ENCODE measurements at places on chromosomes 2 and 18.
A peak's percentile ranks its signal among the peaks of the same experiment; 100 is the strongest.

DNA sequence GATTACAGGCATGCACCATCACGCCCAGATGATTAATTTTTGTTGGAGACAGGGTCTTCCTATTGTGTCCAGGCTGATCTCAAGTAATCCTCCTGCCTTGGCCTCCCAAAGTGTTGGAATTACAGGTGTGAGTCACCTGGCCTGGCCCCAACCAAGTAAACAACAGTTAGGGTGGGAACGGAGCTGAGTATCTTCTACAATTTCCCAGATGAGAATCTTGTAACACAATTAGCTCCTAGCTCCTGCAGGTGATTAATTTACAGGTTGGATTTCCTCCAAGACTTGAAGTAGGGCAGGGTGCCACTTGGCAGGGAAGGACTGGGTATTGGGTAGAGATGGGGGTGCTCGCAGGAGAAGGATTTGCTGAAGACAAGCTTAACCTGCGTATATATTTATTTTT, 17.8 kb downstream of the NLRC4 start:
- no peak for DNase-seq

- DNase-seq, result peak; percentile 18
Measured at GRCh38 chr18:9328776-9329175, 5.8 kb upstream of the TWSG1 start.

DNA sequence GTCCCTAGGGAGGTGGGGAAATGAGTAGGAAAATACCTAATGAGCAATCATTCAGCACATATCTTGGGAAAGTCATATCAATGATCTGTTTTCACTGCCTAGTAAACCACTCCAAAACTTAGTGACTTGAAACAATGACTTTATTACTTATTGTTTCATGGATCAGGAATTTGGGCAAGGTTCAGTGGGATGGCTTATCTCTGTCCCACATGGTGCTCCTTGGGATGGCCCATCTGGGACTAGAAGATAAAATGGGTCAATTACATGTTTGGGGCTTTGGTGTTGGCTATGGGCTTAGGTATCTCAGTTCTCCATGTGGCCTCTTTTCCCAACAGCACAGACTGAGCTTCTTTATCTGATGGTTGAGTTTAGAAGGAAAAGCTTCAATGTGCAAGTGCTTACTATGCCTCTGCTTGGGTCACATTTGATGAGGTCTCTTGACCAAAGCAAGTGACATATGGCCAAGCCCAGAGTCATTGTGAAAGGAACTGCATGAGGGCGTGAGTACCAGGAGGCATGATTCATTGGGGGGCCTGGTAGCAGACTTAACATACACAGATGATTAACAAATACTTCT, 218.1 kb upstream of the TNP1 start:
- DNase-seq, result peak; percentile 33

DNA sequence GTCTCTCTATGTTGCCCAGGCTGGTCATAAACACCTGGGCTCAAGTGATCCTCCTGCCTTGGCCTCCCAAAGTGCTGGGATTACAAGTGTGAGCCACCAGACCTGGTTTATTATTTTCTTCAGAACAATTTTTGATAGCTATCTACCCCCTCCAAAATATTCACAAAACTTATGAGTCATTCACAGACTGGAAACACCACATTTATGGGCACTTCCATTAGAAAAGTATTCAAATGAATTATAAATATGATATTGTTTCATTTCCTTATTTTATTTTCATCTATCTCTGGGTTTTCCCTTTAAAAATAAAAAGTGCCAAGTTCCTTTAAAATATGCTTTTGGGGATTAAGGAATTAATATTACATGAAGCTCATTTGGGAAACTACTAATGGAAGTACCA, 58.8 kb upstream of the MSTN start:
- no peak for DNase-seq

GRCh38 chr2:127706215-127706990, 5.1 kb downstream of the SFT2D3 start:
- DNase-seq, result no peak

GRCh38 chr2:27522400-27522945, 25.8 kb downstream of the GCKR start:
- DNase-seq, result no peak

GRCh38 chr2:104863468-104864279, 9.8 kb downstream of the POU3F3 start:
- no peak for DNase-seq

- no peak for DNase-seq
Measured at GRCh38 chr18:12441475-12442034, 33.8 kb downstream of the PRELID3A start.

DNA sequence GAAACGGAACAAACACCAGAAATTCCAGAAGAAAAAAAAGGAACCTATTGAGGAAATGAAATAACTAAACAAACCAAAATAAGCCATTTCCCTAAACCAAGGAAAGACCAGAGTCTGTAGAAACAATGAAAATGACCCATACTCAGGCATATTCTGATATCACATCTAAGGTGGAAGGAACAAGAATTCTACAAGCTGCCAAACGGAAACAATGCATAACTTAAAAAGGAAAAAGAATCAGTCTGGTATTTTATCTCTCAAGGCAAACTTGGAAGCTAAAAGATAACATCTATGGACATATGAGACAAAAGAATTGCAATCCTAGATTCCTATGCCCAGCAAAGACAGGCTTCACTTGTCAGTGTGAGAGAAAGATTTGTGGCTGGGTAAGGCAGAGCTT, 326.2 kb downstream of the PDE11A start:
- DNase-seq, result no peak

- DNase-seq, result peak; percentile 76
Measured at GRCh38 chr2:80054346-80054675, 250.2 kb downstream of the LRRTM1 start.

GRCh38 chr18:47317824-47318508, 66.5 kb upstream of the SKOR2 start:
- no peak for DNase-seq

DNA sequence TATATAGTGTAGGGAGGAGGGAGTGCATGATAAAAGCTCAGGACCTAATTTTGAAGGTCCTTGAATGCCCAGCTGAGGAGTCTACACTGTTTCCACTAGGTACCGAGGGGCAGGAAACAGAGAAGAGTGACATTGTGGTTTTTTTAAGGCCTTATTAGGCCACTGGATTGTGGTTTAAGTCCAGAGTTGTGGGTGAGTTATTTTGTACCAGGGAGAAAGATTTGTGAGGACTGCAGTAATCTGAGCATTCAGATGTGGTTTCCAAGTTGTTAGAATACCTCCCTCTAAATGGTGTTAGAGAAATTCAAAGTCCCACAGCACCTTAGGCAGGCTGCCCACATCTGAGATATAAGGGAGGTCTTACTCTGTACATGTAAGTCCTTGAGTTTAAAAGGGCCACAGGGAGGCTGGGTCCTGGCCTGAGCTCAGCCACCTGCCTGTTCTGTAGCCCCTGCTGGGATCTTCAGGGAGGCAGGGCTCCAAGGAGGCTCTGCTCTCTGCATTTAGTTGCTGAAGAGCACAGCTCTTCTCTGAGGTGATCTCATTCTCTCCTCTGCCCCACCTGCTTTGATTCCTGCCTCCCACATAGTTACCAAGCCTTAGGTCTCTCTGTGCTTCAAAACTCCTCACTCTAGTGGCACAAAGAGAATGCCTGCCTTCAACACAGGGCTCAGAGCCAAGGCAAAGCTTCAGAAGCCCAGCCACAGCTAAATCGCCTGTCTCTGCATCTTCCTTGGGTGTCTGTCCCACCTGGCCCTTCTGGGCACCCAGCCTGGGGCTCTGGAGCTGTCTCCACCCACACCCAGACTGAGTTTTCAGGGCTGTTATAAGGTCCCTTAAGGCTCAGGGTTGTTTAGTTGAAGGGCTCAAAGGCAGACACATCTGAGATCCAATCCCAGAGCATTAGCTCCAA, 88.1 kb downstream of the VSNL1 start:
- DNase-seq, result no peak

DNA sequence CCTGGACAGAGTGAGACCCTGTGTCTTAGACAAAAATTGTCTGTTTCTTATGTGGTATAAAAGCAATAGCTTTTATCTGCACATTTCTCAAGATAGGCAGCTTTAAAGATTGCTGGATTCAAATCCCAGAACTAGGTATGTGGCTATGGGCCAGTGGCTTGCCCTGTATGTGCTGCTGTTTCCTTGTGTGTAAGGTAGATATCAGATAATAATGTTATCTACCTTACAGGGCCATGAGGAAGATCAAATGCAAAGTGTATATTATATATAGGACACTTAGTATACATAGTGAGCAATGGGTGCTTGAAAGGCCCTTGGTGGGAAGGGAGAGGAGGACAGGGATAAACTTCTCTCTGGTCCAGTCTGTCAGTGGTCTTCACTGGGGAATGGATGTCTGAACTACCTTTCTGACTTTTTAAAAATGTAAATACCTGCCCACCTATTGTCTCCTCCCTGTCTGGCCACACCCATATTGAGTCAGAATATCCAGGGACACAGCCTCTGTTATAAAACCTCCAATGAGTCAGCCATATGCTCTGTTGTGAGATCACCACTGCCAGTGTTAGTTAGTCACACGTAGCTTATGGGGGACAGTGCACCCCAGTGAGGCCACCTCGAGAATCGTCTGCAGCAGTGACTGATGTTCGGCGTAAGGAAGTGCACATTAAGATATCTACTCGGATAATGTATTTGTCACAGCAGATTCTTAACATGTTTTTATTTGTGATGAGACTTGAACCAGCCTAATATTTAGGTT, 383.4 kb downstream of the PTPRM start:
- DNase-seq, result peak; percentile 80

DNA sequence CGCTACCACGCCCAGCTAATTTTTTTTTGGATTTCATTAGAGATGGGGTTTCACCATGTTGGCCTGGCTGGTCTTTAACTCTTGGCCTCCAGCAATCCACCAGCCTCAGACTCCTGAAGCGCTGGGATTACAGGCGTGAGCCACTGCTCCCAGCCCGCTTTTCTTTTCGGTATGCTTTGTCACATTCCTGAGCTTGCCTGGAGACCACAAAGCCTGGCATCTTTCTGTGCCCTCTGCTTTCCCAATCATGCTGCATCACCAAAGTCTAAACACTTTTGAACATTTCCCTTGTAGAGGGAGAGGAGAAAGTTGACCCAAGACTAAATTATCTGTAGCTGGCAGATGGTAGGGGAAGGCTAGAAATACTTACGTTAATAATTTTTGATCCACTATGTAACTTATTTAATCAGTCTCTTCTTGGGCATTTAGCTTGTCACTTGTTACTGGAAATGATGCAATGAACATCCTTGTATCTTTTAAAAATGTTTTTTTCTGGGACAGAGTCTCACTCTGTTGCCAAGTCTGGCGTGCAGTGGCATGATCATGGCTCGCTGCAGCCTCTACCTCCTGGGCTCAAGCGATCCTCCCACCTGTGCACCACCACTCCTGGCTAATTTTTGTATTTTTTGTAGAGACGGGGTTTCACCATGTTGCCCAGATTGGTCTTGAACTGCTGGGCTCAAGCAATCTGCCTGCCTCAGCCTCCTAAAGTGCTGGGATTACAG, 2.7 kb upstream of the NPC1 start:
- peak; percentile 69 for DNase-seq

- DNase-seq, result no peak
Measured at GRCh38 chr18:75063615-75064512, 145.1 kb downstream of the PTGR3 start.

DNA sequence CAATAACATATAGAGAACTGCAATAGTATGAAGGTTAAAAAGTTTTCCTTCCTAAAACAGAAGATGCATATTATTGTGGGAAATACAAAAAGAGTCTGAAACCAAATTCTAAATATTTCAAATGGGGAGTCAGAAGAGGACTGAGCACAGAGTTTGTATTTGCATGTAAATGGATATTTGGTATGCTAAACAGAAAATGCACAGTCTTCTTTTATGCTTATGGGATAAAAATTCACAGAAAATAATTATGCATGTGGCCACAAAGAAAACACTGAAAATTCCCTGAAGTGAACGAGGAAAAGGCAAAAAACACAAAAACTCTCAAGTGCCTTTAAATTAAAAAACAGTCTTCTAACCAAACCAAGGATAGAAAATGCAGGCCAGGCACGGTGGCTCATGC, 142.7 kb downstream of the NCKAP5 start:
- DNase-seq, result no peak

- no peak for DNase-seq
Measured at GRCh38 chr18:55089610-55090009, 130.3 kb upstream of the CCDC68 start.

GRCh38 chr2:168424971-168425370, 31.1 kb upstream of the CERS6 start:
- no peak for DNase-seq

DNA sequence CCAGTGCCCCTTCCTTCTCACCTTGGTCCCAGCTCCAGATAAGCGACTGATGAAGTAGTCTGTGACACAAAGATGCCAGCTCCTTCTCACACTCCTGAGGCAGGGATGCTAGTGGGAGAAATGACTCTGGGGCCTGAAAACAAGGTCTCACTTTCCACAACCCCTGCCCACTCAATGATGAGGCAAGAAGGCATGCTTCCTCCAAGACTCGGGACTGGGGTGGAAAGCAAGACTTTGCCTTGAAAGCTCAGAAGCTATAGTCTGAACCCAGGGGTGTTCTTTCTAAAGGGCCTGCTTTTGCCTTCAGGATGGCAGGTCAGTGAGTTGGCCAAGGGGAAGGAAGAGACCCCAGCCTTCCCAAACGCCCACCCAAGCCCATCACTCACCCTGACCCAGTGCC, 1.4 kb downstream of the CCDC142 start:
- DNase-seq, result no peak

DNA sequence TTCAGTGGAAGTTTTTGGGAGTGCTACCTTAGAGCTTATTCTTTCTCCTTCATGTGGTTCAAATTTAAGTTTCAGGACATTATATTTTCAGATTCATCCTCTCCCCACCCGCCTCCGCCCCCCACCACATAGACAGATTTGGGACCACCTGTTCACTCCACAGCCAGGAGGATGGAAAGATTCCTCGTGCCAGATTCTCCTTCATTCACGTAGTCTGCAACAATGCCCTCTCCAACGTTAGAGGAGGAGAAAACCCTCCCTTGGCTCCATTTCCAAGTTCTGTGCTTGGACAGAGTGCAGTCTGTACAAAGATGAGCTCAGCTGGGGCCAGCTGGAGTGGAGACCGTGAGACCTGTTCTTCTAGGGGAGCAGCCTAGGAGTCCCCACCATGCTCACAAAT, 26.2 kb downstream of the POU3F3 start:
- no peak for DNase-seq

GRCh38 chr2:181616715-181617114, 40.2 kb downstream of the CERKL start:
- DNase-seq, result no peak

DNA sequence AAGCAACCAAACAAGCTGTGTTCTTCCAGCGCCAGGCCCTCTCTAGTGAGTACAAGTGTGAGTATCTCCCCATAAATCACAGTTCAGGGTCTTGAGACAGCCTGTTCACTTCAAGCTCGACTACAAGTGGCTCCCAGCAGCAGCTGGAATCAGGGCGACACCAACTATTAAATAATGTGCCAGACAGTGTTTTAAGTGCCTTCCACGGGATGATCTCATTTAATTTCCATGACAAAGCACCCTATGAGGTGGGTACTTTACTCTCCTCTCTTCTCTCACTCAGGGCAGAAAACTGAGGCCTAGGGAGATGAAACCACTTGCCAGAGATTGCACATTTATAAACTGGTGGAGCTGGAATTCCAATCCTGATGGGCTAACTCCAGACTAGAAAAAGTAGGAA, 2.6 kb upstream of the FAM136A start:
- no peak for DNase-seq

- DNase-seq, result no peak
Measured at GRCh38 chr2:31256611-31257382, 22.8 kb downstream of the EHD3 start.

- DNase-seq, result peak; percentile 91
Measured at GRCh38 chr2:100011272-100011731, 131.1 kb downstream of the AFF3 start.
